ENCODE measurements at places on chromosomes 6 and 20.

DNA sequence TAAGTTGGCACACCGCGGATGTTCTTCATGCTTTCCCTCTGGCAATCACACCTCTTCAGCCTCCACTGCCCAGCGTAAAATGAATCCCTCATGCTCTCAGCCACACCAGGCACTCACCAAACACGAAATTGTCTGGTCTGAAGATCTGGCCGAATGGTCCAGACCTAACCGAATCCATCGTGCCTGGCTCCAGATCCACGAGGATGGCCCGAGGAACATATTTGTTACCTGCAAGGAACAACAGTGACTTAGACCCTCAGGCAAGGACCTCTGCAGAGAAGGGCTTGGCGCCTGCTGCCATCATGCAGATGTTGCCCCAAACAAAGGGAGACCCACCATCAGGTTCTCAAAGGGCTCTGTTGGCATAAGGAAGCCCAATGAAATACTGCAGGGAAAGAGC is 1.4 kb downstream of the TUBB2B start:
- DNase-seq = no peak

DNA sequence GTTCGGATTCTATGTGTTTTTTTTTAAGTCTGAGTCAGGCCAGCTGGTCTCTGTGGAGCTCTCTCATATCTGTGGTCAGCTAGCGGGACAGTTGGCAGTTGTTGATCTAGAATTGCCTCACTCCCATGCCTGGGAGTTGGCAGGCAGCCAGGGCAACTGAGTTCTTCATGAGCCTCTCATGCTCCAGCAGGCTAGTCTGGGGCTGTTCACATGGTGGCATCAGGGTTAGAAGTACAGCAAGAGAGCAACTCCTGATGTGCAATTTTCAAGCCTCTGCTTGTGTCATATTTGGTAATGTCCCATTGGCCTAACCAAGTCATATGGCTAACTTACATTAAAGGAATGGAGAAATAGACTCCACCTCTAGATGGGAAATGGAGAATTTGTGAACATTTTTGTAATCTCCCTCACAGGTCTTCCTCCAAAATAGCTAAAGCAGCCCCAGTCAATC is 6.7 kb upstream of the IFT52 start:
- DNase-seq = no peak

GRCh38 chr20:1854246-1854645 is 41.0 kb upstream of the SIRPA start:
- no peak for DNase-seq

DNA sequence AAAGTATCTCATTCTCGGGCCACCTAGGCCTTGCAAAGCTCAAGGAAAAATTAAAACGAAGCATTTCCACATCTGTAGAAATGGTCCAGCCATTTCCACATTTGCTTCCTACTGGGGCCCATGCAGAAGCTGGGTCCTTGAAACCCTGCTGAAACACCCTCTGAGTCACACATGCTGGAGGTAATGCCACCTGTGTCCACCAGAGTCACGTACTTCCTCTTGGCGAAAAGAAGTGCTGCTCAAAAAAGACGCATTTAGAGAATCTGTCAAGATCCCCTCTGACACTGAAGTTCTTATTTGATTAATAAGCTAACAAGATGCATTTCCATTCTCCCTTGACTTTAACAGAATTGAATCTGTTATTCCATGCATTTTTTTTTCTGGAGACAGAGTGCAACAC is 423.2 kb downstream of the PREX1 start:
- no peak for DNase-seq

DNA sequence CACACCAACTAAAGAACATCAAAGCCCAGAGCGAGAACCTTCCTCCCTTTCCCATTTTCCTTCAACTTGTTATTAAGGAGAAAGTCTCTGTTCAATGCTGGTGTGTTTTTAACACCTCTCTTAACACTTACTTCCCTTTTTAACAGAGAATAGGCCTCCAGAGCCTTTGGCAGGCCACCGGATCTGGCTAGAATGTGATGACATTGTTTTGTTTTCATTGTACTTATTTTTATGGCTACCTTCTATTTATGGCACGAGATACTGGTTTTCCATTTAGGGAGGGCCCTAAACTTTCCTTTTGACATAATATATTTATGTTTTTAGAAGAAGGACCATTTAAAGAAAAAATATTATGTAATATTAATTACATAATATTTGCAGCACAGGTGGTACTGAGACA is 21.6 kb downstream of the TCF15 start:
- DNase-seq = no peak

- no peak for DNase-seq
These were observed 81.7 kb downstream of the ARHGAP18 start for GRCh38 chr6:129628101-129628815.

DNA sequence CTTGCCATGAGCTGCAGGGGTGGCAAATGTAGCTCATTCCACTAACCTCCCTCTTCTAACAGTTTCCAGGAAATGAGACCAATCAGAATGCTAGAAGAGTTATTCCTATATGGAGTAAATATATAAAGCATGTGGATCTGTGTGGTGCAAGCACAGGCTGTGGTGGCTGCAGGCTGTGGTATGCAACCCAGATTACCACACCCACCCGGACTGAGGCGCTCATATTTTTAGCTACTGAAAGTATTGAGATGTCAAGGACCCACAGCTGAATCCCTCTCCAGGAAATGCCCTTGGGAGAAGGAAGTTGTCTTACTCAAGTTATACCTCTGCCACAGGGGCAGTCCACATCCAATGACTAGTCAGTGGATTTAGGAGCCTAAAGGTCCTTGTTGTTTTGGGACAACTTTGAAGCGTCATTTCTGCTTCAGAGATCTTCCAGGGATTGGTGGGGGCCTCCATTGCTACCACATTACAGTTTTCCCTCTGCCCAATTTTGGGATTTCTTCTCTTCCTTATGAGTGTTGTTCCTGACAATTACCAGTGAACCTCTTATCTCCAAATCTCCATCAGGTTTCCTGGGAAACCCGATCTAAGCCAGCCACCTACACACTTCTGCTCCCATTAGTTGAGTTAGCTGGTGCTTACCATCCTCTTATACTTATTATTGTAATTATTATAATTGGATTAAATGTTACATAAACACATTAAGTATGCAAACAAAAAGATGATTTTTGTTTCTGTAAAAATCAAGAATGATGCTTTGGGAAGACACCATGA is 12.1 kb upstream of the REPS1 start:
- no peak for DNase-seq

GRCh38 chr6:147821295-147821897 is 312.9 kb downstream of the SAMD5 start:
- DNase-seq = no peak

DNA sequence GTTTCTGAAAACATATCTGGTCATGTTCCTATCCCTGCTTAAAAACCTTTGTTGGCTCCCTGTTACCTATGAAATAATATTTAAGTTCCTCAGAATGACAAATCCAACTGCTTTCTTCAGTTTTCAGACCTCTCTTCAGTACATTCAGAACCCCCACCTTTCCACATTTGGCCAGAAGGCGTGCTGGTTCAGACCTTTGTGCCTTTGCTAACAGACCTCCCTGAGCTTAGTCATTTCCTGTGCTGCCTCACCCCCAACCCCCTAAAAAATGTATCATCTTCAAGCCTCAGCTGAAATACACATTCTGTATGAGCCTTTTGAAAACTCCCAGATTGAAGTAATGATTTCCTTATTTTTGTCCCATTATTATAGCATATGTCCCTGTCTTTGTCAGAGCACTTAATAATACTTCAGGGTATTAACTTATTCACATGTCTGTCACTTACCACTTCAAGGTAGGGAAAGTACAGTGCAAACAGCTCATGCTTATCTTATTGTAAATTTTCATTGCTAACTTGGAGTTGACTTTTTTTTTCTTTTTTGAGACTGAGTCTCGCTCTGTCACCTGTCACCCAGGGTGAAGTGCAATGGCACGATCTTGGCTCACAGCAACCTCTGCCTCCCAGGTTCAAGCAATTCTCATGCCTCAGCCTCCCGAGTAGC is 19.7 kb downstream of the FAM217A start:
- DNase-seq = peak; percentile 61

- no peak for DNase-seq
These were observed 1.1 kb upstream of the CLIC1 start for GRCh38 chr6:31737315-31737990.

DNA sequence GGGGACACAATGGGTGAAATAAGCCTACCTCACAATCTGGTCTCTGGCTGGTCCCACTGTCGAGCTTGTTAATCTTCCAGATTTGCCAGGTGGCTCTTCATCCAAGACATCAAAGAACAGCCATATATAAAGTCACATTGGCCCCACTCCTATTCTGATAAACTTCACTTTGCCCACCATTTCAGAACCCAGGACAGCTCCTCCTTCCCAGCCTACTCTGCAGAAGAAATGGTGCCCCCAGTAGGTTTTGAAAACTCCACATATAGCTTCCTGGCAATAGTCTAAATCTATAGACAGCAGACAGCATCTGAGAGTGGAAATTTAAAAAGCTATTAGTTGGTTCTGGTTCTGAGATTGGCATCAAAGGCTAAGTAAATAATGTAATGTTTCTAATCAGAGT is 143.1 kb upstream of the PCSK2 start:
- DNase-seq = no peak

GRCh38 chr6:20365456-20365855 is 36.2 kb upstream of the E2F3 start:
- DNase-seq = no peak

DNA sequence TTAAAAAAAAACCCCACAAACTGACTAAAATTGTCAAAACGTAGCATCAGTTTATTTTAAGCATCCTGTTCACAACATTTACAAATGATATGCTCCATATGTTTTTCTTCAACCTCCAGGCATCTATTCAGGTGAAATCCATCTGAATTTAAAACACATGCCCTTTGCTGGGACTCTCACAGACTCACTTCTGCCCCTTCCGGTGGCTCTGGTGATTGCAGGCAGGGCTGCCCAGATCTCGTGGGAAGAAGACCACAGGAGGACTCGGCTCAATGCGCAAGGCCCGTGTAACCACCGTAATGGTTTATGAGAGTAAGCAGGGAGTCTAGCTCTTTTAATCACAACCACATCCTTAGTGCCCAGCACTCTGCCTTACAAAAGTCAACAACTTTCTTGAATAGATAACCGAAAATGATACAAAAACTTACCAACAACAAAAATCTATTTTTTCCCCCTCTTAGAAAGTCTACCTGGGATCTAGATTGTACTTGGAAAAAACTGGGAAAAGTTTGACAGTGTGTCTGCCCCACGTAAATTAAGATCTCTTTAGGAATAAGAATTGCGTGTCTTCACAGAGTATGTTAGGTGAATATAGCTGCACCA is 139.1 kb downstream of the KIF16B start:
- peak; percentile 34 for DNase-seq

- DNase-seq = no peak
These were observed 62.9 kb upstream of the SNX9 start for GRCh38 chr6:157760137-157760536.

- peak; percentile 45 for DNase-seq
These were observed 36.9 kb upstream of the FANCE start for GRCh38 chr6:35415065-35415891.

- no peak for DNase-seq
These were observed 73.5 kb upstream of the NFATC2 start for GRCh38 chr20:51616060-51616459.

- DNase-seq = no peak
These were observed 8.8 kb downstream of the DLGAP4 start for GRCh38 chr20:36314734-36315544.

- peak; percentile 55 for DNase-seq
These were observed 168.0 kb downstream of the HDGFL1 start for GRCh38 chr6:22737331-22737730.

GRCh38 chr6:53998303-53998702 is 112.9 kb upstream of the MLIP start:
- no peak for DNase-seq

- DNase-seq = no peak
These were observed 147.1 kb downstream of the MTHFD1L start for GRCh38 chr6:151012321-151013294.

- DNase-seq = no peak
These were observed 79.1 kb upstream of the SLC22A23 start for GRCh38 chr6:3535776-3536435.

DNA sequence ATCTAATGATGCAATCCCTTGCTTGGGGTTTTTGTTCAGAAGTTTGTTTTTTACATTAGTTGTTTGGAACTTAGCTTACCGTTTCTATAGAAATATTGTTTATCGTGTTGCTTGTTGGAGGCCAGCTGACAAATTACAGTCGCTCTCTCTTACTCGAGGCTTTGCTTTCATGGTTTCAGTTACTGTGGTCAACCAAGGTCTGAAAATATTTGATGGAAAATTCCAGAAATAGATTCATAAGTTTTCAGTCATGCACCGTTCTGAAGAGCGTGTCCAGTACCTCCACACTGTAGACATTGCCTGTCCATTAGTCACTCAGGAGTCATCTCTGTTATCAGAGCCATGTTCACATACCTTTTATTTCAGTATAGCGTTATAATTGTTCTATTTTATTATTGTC is 47.9 kb downstream of the DEK start:
- DNase-seq = no peak

GRCh38 chr6:143333081-143333480 is 117.4 kb downstream of the ADAT2 start:
- no peak for DNase-seq

DNA sequence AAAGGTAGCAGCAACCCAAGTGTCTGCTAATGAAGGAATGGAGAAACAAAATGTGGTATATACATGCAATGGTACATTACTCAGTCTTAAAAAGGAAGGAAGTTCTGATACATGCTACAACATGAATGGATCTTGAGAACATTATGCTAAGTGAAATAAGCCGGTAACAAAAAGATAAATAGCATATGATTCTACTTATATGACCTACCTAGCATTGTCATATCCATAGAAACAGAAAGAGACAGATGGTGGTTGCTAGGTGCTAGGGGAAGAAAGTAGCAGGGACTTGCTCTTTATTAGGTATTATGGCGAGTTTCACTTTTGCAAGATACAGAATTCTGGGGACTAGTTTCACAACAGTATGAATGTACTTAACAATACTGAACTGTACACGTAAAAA is 46.6 kb downstream of the UBR2 start:
- DNase-seq = no peak

- DNase-seq = no peak
These were observed 66.9 kb downstream of the GMPR start for GRCh38 chr6:16305246-16305725.

DNA sequence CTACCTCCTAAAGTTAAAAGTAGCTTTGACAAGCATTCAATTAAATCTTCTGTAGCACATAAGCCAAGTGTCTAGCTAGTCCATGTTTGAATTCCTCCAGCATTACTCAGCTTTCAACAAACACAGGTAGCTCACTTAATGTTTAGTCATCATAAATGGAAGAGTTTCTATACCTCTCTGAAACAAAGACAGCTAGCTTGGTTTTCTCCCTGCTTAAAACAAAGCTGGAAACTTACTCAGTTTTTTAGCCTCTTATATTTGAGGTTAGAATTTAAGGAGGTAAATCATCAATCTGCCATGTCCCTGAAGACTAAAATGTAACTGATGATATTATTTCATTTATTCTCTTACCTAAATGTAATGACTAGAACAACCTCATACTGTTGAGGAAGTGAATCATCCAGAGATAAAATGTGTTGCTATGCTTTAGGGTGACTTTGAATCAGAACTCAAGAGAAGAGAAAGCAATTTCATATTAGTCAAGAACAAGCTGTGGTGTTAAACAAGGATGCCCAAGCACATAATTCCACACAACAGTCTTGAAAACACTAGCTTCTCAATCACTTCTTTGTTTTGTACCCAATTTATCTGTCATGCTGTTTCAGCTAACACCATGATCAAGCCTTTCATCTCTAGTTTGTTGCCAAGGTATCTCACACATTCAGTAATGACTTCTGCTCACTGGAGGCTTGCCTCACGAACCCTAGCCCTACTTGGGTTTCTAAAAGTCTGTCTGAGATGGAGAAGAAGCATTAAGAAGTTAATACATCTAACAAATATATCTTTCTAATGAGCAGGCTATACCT is 251.9 kb downstream of the EPM2A start:
- no peak for DNase-seq

GRCh38 chr6:133160536-133160935 is 80.6 kb upstream of the EYA4 start:
- no peak for DNase-seq
